Memory B cell (primary cell): ENCODE measurements at places on chromosomes 7 and 10.
A peak's percentile ranks its signal among the peaks of the same experiment; 100 is the strongest.

GRCh38 chr10:52318822-52319464 is 4.9 kb downstream of the DKK1 start:
- no peak for DNase-seq

DNA sequence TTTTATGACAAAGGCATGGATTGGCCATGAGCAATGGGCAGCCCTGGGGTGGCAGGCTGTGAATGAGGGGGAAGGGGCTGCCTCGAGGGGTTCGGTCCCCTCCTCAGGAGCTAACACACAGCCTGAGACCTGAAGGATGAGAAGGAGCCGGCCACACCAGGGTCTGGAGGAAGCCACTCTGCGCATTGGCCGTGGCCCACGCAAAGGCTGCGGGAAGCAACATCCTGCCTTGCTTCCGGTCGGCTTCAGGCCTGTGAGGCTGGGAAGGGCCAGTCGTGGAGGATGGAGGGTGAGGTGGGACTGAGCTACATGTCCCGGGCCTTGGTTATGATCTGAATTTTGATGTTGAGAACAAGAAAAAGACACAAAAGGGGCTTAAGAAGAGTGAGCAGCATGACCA is 49.4 kb downstream of the RGS10 start:
- DNase-seq, result no peak

GRCh38 chr7:11714205-11714604 is 117.8 kb downstream of the THSD7A start:
- DNase-seq, result no peak

- DNase-seq, result no peak
Observed at GRCh38 chr7:131493581-131493980, 62.8 kb downstream of the PODXL start.

- DNase-seq, result no peak
Observed at GRCh38 chr7:130695840-130696239, 9.5 kb upstream of the TSGA13 start.

DNA sequence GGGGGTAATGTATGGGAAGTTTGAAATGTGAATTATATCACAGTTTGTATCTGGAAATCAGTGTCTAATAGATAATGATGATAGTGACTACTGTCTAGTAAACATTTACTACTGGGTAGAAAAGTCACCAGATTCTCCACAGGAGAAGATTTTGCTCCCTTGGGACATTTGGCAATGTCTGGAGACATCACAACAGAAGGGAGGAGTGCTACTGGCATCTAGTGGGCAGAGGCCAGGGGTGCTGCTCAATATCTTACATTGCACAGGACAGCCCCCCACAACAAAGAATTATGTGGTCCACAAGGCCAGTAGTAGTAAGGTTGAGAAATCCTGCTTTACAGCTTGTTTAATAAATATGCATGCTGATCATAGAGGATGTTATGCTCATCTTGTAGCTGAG is 92.3 kb upstream of the PRPS1L1 start:
- DNase-seq, result no peak

DNA sequence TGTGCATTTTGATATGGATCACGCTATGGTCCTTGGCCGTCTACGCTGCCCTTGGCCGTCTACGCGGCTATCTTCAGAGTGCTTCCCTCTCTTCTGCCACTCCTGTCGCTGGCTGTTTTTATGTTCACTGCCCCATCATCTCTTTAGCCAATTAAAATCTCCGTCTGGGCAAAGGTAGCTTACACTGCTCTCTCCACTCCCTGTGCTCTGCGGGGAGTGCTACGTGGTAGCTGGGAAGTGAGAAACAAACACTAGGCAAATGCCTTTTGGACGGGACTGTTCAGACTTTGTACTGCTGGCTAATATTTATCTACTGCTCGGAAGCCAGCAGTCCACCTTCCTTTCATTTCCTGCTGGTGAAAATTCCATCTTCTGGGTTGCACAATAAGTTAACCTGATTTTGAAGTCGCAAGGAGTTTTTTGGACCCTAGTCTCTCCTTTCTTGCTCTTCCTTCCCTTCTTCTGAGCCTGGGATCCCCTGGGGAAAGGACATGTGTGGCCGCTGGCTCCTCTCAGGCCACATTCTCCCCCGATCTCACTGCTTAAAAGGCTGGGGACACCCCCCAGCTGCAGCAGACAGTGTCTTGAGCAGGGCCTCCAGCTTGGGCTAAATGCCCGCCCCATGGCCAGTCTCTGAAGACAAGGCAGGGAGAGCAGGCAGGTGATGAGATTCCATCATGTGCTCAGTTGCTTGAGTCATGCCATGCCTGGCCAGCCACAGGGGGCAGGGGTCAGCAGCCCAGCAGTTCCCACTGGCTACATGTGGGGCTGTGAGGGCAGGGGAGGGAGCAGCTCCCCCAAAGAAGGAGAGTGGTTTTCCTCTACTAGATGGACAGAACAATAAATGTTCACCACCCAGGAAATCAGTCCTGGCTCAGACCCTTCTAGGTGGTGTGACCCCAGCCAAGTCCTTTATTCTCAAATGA is 25.5 kb upstream of the RBM33 start:
- no peak for DNase-seq

GRCh38 chr7:13110107-13110506 is 422.7 kb downstream of the ARL4A start:
- DNase-seq, result no peak

GRCh38 chr7:69701288-69701687 is 103.0 kb downstream of the AUTS2 start:
- no peak for DNase-seq

GRCh38 chr7:2100278-2101208 is 132.2 kb downstream of the MAD1L1 start:
- DNase-seq, result peak; percentile 77

- no peak for DNase-seq
Observed at GRCh38 chr7:65477326-65477725, 103.7 kb downstream of the ZNF92 start.

DNA sequence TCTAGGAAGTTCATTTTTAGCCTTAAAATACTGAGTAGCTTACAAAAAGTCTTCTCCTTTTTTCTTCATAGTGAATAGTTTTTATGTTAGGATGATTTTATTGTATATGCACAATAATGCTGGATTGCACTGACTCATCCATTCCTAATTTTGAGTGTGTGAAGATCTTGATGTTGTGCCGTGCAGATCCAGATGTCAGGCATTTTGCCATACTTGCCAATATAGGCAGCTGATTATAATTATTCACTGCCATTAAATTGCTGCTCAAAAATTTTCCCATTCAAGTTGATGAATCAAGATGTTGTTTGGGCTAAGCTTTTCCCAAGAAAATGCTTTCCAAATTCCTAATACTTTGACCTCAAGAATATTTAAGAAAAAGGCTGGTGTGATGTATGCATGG is 218.3 kb downstream of the AHR start:
- DNase-seq, result no peak

DNA sequence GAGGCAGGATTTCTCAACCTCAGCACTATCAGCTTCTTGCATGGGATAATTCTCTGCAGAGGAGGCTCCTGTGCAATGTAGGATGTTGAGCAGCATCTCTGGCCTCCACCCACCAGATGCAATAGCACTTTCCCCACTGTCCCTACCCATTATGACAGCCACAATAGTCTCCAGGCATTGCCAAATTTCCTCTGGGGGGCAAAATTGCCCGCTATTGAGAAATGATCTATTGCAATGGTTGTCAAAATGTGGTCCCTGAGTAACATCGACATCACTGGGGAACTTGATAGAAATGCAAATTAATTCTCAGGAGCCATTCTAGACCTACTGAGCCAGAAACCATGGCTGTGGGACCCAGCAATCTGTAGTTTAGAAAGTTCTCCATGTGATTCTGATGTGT is 7.0 kb downstream of the KCNK18 start:
- no peak for DNase-seq

GRCh38 chr7:42236976-42237810 is at the start of gene GLI3:
TSS of gene GLI3 (minus strand) at chr7:42237209. CDS start at chr7:42223253, 13,956 bp downstream.
- no peak for DNase-seq

DNA sequence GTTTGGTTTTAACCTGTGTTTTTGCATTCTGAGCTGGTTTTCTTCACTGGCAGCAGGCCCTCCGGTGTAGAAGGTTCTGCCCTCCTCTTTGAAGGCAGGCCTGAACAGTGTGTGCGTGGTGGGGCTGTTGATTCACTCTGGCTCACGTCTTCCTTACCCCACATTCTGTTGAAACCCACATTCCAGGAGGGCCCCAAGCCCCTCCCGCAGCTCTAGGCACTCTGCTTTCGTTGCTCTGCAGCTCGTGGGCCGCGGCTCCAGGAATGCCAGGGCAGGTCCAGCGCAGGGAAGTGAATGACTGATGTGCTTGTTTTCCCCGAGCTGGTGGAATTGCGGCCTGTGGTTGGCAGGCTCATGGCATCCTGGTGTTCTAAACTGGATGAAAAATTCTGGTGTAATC is 49.0 kb downstream of the HTRA1 start:
- DNase-seq, result no peak

- DNase-seq, result no peak
Observed at GRCh38 chr10:130212746-130213145, 76.6 kb downstream of the GLRX3 start.

- no peak for DNase-seq
Observed at GRCh38 chr7:80999100-80999499, 80.2 kb upstream of the SEMA3C start.
